ENCODE measurements at places on chromosomes 12 and 14.

DNA sequence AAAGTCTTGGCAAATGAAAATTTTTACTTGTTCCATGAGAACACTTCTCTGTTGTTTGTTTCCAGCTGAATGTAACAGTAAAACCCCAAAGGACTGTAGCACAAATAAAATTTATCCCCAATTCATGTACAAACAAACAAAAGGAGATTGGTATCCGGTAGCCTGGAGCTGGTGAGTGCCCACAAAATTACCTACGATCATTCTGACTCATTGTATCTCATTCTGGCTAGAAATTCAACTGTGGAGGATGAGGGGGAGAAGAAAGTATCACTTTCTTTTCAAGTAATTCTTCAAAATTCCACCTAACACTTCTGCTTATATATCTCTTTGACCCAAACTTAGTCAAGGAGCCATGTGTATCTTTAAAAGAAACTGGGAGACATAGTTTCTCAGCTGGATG, 268.5 kb downstream of the ALG10B start:
- no peak for DNase-seq

DNA sequence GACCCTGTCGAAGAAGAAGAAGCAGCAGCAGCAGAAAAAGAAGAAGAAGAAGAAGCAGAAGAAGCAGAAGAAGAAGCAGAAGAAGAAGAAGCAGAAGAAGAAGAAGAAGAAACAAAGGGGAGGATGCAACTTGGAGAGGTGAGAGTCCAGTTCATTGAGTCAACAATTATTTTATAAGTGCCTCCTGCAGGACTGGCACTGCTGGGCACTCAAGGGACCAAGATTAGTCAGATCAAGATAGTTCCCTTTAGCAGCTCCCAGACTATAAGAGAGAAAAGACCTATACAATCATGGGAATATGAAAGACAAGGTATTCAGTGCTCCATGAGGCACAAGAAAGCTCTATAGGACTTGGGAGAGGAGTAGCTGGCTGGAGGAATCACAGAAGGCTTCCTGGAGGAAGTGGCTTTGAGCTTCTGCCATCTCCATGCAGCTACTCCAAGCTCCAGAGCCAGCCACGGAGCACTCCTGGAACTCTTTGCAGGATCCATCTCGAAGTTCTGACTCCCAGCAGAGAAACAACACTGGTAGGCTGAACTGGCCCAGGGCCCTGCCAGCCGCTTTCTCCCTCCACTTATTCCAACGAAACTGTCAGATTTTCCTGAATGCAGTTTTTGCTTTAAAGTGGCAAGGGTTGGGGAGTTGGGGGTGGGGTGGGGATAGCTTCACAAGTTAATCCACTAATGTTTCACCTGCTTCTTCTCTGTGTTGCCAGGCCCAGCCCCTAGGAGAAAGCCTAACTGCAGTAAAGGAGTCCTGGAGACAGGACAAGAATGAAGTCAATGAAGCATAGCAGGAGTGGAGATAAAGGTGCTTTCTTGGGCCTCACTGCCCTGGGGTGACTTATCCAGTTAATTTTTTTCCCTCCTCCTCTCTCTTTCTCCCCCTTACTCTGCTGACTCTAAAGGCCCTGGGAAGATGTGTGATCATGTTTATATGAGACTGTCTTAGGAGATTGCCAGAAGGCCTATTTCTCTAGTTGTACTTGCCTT, 140.1 kb upstream of the PARP11 start:
- no peak for DNase-seq

- DNase-seq: no peak
These were observed 16.4 kb upstream of the MIA2 start for GRCh38 chr14:39217214-39217879.

DNA sequence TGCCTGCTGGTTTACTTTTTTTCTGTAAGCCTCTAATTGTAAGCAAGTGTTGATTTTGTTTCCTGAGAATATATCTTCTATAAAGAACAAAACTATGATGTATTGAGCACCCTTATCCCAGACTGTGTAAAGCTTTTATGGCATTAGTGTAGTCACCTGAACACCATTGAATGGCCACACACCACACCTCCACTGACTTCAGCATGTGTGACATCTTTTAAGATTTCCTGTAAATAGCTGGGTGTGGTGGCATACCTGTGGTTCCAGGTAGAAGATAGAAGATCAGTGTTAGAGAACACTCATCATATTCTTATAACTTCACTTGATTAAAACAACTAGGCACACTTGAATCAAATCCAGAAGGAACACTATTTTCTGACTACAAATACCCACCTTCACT, 51.3 kb downstream of the WBP11 start:
- DNase-seq: no peak

DNA sequence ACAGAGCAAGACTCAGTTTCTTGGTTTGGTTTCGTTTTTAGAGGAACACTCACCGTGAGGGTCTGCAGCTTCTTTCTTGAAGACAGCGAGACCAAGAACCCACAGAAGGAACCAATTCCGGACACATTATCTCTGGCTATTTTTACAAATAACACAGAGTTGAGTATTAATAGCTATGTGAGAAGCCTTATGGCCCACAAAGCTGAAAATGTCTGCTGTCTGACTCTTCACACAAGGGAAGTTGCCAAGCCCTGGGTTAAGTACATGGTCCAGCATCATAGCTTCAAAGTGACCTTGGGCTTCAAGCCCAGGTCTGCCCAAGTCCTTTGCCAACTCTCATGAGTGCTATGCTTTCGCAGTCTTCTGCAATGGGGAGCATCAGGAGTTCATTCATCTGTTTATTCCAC, 2.6 kb upstream of the LGMN start:
- DNase-seq: no peak

- DNase-seq: no peak
These were observed 111.0 kb downstream of the BEGAIN start for GRCh38 chr14:100476012-100476822.

DNA sequence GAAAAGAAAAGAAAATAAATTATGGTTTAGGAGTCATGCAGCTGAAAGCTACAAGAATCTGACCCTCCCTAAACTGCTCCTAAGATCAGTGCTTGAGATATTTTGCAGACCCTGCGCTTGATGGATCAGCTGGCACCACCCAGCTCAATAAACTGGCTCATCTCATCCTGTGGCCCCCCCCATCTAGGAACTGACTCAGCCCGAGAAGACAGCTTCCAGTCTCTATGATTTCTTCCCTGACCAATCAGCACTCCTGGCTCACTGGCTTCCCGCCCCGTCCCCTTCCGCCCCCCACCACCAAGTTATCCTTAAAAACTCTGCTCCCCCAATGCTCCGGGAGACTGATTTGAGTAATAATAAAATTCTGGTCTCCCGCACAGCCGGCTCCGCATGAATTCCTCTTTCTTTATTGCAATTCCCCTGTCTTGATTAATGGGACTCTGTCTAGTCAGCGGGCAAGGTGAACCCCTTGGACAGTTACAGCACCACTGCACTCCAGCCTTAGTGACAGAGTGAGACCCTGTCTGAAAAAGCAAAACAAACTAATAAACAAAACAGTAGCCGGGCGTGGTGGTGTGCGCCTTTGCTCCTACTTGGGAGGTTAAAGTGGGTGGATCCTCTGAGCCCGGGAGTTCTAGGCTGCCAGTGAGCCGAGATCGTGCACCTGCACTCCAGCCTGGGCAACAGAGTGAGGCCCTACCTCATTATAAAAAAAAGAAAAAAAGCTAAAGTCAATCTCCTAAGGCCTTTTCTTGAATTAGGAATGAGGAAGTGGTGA, 24.5 kb upstream of the SPTLC2 start:
- DNase-seq: no peak

GRCh38 chr12:79191391-79191790, 326.8 kb downstream of the SYT1 start:
- no peak for DNase-seq

DNA sequence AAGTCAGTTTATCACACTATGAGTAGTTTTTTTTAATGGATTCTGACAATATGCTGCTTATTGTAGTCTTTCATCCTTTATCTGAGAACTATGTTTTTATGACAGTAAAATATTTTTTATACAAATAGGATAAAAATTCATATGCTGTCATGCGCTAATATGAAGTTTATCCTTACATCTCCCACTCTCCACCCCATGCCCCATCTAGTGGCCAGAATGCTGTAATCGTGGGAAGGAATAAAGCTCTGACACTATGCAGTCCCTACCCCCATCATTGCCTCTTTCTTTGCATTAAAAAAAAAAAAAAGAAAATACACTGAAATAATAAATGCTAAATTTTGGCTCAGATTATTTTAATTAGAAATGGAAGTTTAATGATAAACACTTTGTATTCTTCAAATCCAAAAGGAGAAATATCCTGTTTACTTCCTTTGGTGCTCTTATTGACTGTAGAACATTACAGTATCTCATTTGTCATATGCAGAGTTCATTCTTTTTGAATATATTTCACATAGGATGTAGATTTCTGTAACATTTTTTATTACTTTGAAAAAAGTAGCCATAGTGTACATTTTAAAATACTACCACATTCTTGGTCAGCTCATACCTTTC, 145.9 kb upstream of the SLCO1C1 start:
- DNase-seq: no peak

DNA sequence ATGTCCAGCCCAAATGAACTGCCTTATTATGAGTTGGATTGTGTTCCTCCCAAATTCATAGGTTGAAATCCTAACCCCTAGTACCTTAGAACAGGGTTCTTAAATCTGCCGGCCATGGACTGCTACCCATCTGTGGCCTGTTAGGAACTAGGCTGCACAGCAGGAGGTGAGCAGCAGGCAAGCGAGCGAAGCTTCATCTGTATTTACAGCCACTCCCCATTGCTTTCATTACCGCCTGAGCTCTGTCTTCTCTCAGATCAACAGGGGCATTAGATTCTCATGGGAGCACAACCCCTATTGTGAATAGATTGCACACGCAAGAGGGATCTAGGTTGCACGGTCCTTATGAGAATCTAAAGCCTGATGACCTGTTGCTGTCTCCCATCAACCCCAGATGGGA, 9.8 kb upstream of the EML5 start:
- no peak for DNase-seq

DNA sequence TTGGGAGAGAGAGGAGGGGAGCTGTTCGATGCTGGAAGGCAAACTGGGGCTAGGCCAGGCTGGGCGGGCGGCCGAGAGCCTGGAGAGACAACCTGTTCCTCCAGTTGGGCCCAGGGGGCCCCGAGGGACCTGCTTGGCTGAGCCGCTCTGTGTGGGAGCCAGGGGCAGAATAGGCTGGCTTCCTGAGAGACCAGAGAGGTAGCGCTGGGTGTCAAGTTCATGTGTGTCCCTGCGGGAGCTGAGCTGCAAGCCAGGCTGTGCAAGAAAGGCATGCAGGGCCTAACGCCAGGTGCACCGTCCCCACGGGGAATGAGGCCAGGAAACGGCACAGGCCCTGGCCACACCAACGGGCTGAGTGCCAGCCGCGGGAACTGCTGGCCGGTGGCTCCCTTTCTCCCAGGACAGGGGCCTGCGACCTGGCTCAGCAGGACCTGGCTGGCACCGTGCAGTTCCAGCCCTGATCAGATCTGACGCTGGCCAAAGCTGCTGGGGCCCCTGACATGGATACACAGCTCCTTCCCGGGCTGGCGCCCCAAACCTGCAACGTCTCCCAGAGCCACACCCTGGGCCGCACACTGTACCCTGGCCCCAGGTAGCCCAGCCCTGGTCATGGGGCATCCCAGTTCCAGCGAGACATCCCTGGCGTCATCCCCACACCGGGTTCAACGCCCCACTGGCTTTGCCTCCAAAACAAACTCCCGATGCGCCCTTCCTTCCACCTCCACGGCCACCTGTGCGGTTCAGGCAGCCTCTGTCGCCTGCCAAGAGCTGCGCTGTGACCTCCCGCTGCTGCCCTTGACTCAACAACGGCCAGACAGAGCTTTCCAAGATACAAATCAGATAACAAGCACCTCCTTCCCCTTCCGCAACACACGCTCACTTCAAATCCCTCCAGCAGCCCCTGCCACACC, 65.0 kb downstream of the RFLNA start:
- no peak for DNase-seq

- DNase-seq: no peak
These were observed 1621.5 kb upstream of the FLRT2 start for GRCh38 chr14:83908419-83908818.

- DNase-seq: peak; percentile 50
These were observed 37.1 kb upstream of the FOXJ2 start for GRCh38 chr12:7995266-7995963.

- no peak for DNase-seq
These were observed 43.0 kb downstream of the SMIM41 start for GRCh38 chr12:52122540-52122871.

- no peak for DNase-seq
These were observed 33.1 kb upstream of the ETFBKMT start for GRCh38 chr12:31626270-31626995.

DNA sequence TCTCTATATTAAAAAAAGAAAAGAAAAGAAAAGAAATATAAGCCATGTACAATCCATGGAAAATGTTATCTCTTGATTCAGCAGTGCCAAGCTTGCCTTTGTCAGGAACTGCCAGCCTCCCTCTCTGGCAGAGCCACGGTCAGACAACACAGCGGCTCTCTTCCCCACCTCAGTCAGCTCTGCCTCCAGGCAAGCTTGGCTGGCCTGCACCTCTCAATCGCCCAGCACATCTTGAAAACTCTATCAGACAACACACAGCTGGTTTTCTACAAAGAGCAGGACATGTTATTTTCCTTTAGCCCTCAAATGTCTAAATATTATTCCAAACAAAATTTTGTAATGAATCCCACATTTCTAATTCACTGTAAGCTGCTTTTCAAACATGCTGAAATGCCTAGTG, 20.0 kb upstream of the GCH1 start:
- DNase-seq: no peak

DNA sequence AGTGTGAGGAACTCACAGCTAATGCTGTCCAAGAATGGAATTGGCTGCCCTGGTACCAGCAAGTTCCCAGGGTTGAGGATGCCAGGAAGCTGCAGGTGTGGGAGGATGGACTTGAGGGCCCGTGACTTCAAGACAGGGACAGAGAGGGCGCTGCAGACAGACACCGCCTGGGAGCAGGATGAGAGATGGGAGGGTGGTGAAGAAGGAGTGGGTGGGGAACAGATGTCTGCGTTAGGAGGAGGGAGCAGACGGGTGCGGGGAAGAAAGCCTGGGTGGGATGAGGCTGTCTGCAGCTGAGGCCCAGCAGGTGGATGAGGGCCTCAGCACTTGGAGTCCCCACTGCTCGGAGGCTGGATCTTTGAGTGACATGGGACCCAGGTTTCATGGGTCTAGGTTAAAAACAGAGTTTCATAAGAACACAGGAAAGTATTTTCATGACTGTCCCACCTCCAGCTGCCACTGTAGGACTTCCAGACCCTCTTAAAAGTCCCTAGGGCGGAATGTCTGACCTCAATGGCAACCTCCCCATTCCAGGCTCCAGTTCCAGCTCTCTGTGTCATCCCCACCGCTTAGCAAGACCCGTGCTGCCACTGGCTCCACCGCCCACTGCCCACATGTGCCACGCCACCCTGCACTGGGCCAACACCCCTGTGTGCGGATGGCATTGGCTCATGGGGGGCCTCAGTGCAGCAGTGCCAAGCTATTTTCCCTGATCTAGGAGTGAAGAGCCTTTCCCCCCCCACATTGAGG, 70.3 kb upstream of the SCN8A start:
- no peak for DNase-seq

GRCh38 chr14:94787092-94787491, 17.2 kb upstream of the GSC start:
- DNase-seq: no peak
